ENCODE measurements at places on chromosomes 16 and 17. TPM values are rescaled to one million over a fixed set of nuclear protein-coding genes. Genes with fewer than 3 reads are reported as not detected.

C1QTNF8 gene
- total RNA-seq: not detected

ABHD15 gene
- total RNA-seq: 9.8 TPM

STH gene
- total RNA-seq: not detected

MEIOC gene
- total RNA-seq: not detected

SLC13A2 gene
- not detected for total RNA-seq

PERCC1 gene
- not detected for total RNA-seq

SLFN11 gene
- total RNA-seq: 202 TPM

TMUB2 gene
- total RNA-seq: 17.7 TPM

KRT13 gene
- total RNA-seq: not detected

MPP3 gene
- total RNA-seq: 13.9 TPM

CXCL16 gene
- total RNA-seq: 5.6 TPM

CASKIN1 gene
- 0.13 TPM for total RNA-seq

KRTAP2-3 gene
- total RNA-seq: not detected

OR1E1 gene
- total RNA-seq: not detected

SULT1A1 gene
- total RNA-seq: 6.0 TPM

ITGA2B gene
- 0.22 TPM for total RNA-seq

ZG16B gene
- not detected for total RNA-seq

MVD gene
- 39.1 TPM for total RNA-seq

SLC5A2 gene
- 0.07 TPM for total RNA-seq

SETD6 gene
- total RNA-seq: 11.1 TPM

TBC1D3 gene
- total RNA-seq: not detected

KLHL10 gene
- total RNA-seq: not detected

Measured in thoracic aorta endothelial cell (primary cell).